A549 treated with CORT108297 at 1 μM for 4 hours (cell line): ENCODE measurements at places on chromosomes 12 and 14. TPM values are rescaled to one million over a fixed set of nuclear protein-coding genes. Genes with fewer than 3 reads are reported as not detected.

CCDC60 gene
- total RNA-seq = not detected in 5 replicates

DMAC2L gene
- 8.7 to 11.8 TPM (median 11.0 TPM) in 5 replicates for total RNA-seq

NTF3 gene
- total RNA-seq = not detected in 5 replicates

GMPR2 gene
- 55.1 to 62.8 TPM (median 56.6 TPM) in 5 replicates for total RNA-seq

PPP4R3A gene
- total RNA-seq = 59.6 to 91.4 TPM (median 67.7 TPM) in 5 replicates

CCDC88C gene
- total RNA-seq = 5.3 to 7.2 TPM (median 6.2 TPM) in 5 replicates

KCNH3 gene
- total RNA-seq = 1.8 to 2.9 TPM (median 2.8 TPM) in 5 replicates

GYS2 gene
- total RNA-seq = 0.07 TPM in 1 of 5 replicates, not detected in the others

NPFF gene
- not detected in 5 replicates for total RNA-seq

COL2A1 gene
- total RNA-seq = 0.02 to 0.14 TPM (median 0.07 TPM) in 5 replicates

SIX1 gene
- 6.5 to 8.9 TPM (median 8.8 TPM) in 5 replicates for total RNA-seq

PTPRB gene
- 0.54 to 1.2 TPM (median 0.78 TPM) in 5 replicates for total RNA-seq

JPH4 gene
- 0.03 to 0.05 TPM in 2 of 5 replicates, not detected in the others for total RNA-seq

RASSF8 gene
- total RNA-seq = 5.0 to 11.2 TPM (median 8.7 TPM) in 5 replicates

IL26 gene
- not detected in 5 replicates for total RNA-seq

BIN2 gene
- 0.07 to 0.15 TPM (median 0.10 TPM) in 5 replicates for total RNA-seq

PRPH gene
- 0.97 to 1.8 TPM (median 1.5 TPM) in 5 replicates for total RNA-seq

AKAP3 gene
- total RNA-seq = 0.07 to 0.36 TPM (median 0.18 TPM) in 5 replicates

MMAB gene
- 26.5 to 32.3 TPM (median 28.4 TPM) in 5 replicates for total RNA-seq

TGM1 gene
- 0.65 to 1.3 TPM (median 1.1 TPM) in 5 replicates for total RNA-seq

BATF gene
- total RNA-seq = not detected in 5 replicates
